GOT3 (cell line): ENCODE measurements at places on chromosomes 7 and 10.

- DNase-seq = no peak
These were observed 80.2 kb downstream of the PALS2 start for GRCh38 chr7:24653316-24654085.

- DNase-seq = no peak
These were observed 148.6 kb upstream of the FAM3C start for GRCh38 chr7:121544726-121545125.

- no peak for DNase-seq
These were observed 24.9 kb upstream of the SEC61G start for GRCh38 chr7:54783952-54784351.

DNA sequence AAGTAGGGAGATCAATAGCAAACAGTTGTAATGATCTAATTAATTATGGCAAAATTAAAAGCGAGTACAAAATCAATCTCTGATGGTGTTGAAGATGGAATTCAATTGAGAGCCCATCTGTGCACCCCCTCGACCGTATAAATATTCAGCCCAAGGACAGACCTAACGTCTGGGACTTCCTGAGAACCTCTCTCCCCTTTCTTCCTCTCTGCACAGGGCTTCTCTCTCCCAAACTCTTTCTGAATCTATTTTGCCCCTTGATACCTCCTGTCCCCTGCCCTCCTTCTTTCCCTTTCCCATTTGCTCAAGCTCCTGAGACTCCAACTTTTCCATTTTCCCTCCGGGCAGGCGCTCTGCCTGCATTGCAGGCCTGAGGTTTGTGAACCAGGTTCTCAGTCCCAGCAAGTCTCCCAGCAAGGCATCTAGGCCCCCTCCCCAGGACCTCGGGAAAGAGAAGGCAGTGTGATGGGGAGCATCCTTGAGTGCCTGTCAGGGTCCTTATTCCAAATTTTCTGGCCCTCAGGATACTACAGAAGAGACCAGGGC lies 8.5 kb upstream of the PAX2 start:
- DNase-seq = no peak

DNA sequence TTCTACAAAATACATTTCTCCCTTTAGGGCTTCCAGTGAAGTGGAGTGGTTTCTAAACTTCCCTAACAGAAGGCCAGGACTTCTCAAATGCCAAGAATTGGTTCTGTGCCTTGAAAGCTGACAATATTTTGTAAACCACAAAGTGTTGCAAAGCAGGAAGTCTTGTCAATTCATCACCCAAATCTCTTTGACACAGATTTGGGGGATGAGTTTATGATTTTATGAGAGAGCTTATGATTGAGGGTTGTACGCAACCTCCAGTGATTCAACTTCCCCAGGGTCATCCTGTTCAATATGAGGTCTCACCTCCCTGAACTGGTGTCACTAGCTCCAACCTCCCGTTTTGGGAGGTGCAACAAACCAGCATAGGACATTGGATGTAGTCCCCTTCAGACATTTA lies 83.7 kb downstream of the PRLHR start:
- no peak for DNase-seq

DNA sequence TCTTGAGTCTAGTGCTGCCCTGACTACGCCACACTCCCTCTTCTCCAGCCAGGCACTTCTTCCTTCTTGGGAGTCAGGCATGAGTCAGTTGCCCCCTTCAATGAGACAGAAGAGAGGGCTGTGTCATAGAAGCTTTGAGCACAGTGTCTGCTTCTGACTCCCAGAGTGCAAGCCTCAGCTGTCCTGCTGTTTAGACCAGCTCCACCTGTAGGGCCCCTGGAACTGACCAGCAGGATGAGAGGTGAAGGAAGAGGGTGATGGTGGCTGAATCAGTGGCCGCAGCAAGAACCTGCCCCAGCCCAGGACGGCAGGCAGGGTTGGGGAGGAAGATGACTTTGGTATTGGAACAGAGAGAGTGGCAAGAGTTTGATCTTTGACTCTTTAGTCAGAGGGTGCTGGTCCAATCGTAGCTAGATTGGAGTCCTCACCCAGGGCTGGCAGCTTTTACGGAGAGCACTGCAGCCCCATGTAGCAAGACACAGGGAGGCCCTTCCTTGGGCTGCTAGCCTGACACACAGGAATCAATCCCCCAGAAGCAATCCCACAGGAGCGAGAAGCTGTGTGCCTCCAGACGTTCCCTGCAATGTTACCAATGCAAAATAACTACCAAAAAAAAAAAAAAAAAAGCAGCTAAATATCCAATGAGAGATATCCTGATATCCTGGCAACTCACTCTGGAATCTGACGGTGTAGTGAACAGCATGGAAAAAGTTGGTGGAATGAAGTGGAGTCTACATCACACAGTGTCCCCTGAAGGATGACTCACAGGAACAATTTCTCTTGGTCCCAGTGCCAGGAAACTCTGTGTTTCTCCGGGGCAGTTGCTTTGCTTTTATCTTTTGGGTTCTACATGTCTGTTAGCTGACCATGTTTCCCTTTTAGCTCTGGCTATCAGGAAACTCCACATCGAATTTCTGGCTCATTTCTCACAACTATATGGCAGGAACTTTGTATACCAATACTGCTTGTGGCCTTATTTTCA lies 6.9 kb downstream of the C10orf62 start:
- peak; percentile 8 for DNase-seq

DNA sequence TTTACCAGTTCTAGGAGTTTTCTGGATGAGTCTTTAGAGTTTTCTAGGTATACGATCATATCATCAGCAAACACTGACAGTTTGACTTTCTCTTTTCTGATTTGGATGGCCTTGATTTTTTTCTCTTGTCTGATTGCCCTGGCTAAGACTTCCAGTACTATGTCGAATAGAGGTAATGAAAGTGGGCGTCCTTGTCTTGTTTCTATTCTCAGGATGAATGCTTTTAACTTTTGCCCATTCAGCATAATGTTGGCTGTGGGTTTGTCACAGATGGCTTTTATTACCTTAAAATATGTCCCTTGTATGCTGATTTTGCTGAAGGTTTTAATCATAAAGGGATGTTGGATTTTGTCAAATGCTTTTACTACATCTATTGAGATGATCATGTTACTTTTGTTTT lies 223.2 kb upstream of the COBL start:
- no peak for DNase-seq

DNA sequence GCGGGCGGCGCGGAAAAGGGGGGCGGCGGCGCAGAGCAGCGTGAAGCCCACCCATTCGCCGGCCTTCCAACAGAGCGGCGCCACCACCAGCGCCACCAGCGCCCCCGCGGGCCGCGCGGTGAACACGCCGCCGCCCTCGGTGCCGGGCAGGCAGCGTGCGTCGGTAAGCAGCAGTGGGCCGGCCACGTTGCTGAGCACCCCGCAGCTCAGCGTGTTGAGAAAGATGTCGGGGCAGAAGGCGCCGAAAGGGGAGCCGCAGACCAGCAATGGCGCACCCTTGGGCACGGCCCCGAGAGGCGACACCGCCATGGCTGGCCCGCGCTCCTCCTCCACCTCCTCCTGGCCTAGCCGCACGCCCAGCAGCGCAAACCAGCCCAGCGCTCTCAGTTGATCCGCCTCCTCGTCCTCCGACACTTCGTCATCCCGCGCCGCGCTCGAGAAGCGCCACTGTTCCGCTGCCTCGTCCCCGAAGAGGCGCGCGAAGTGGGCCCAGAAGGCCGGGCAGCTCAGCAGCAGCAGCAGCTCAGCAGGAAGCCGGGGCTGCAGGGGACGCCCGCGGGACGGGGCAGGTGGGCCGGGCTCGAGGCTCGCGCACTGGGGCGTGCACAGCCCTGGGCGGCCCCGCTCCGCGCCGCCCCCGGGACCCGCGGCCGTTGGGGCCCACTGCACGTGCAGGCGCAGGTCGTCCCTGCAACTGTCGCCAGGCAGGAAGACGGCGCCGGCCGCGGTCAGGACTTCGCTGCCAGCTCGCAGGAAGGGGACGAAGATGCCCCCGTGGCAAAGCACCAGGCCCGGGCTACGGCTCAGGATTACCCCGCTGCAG lies 623 bp downstream of the TYSND1 start:
- DNase-seq = no peak

GRCh38 chr10:29948881-29949355 lies 110.5 kb downstream of the JCAD start:
- no peak for DNase-seq

- no peak for DNase-seq
These were observed 15.4 kb upstream of the PRF1 start for GRCh38 chr10:70617798-70618568.

GRCh38 chr10:103915796-103916195 lies 2.2 kb downstream of the STN1 start:
- DNase-seq = no peak

- no peak for DNase-seq
These were observed 620.9 kb downstream of the ZWINT start for GRCh38 chr10:55740110-55740509.

DNA sequence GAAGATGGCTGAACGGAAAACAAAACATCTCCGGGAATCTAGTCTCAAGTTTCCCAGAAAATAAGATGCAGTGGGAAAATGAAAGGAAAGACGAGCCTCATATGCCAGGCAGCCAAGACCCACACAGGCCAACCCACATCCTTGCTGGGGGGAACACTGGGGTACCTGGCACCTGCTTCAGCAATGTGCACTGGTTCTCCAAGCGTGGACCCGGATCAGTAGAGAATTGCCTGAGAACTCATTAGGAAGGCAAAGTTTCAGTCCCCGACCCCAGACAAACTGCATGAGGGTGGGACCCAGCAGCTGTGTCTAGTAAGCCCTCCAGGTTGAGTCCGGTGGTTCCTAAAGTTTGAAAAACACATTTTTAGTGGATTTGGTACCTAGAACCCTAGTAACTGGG lies 18.4 kb downstream of the FAM53B start:
- no peak for DNase-seq

GRCh38 chr10:132478341-132479023 lies 59.1 kb upstream of the INPP5A start:
- no peak for DNase-seq

- no peak for DNase-seq
These were observed 46.7 kb downstream of the PALS2 start for GRCh38 chr7:24619978-24620377.

GRCh38 chr7:27172315-27172774 lies 1.8 kb downstream of the HOXA10 start:
- no peak for DNase-seq

DNA sequence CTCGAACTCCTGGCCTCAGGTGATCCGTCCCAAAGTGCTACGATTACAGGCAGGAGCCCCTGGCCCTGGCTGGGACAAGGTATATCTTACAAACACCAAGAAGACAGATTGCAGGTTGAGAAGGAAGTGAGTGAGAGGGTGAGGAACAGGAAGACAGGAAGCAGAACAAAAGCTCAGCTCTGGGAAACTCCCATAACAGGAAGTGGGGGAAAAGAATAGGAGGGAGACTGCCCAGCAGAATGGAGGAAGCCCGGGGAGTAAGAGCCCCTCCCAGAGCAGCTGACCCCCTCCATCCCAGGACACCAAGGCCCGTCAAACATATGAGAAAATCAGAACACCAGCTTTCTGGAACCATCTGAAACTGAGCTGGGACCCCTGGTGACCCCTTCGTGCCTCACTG lies 2.9 kb downstream of the TECPR1 start:
- DNase-seq = no peak

DNA sequence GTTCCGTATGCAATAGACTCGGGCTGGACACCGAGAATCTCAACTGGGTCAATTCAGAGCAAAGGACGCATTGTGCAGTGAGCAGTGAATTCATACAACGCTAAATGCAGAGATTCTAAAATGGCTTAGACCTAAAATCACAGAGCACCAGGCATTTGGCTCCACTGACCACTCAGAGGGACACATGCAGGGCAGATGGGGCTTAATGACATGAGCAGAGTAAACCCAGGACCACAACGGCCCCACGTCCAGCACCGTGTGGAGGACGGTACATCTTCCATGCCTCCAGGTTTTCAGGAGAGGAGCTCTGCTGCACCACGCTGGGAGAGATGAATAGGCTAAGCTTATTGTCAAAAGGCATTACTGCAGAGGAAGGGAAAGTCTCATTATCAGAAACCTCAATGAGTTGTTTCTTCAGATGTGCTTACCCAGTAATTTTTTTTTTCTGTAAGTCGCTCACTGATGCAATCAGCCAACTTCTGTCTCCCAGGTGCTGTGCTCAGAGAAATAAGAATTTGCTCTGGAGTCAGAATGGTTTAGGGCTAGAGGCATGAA lies 555.0 kb downstream of the PTPRN2 start:
- no peak for DNase-seq

GRCh38 chr10:8876171-8876570 lies 821.7 kb downstream of the GATA3 start:
- DNase-seq = no peak

DNA sequence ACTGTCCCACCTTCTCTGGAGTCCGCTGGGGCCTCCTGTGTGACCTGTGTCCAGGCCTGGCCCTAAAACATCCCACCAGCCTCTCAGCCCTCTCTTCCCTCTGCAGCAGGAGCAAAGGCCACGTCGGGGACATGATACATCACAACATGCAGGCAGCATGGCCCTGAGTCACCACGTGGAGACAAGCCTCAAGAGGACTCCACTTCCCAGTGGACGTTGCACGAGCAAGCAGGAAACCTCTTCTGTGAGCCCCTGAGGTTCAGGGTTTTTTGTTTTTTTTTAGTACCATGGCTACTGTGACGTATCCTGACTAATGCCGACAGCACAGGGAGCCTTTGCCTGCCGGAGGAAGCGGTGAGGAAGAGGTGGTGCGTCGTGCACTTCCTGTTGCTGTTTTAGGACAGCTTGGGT lies 165.9 kb downstream of the DNAJB6 start:
- DNase-seq = no peak

DNA sequence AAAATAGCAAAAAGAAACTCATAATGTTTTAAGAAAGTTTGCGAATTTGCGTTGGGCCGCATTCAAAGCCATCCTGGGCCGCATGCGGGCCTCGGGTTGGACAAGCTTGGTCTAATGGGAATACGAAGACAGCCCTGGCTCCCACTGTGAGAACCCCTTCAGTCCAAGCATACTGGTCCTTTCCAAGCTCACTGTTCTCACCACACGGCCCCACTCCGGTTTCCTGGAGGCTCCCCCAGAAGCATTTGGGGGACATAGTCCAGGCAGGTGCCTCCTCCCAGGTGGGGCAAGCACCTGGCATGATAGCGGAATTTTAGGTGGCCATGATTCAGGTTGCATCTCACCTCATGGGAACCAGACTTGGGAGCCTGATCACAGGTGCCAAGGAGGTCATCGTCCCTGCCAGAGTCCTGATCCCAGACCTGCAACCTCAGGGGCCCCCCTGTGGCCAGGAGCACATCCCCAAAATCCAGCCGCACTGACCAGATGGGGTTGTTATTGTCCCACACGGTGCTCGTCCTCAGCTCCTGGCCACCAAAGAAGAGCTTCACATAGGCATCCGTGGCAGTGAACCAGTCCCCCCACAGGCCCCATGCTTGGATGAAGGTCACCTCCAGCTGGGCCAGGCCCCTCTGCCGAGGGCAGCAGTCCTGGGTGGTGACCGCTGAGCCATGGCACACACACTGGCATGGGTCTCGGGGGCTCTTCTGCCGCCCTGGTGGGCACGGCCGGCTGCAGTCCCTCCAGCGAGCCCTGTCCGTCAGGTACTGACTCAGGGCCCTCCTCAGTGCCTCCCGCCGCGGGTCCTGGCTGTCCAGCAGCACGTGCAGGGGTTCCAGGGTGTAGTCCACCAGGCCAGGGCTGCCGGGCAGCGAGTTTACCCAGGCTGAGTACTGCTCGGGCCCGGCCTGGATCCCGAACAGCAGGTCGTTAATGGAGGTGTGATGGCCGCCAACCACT lies 4.4 kb downstream of the PRF1 start:
- no peak for DNase-seq

GRCh38 chr10:22325272-22326144 lies 4.6 kb downstream of the BMI1 start:
- DNase-seq = peak; percentile 30
